ENCODE measurements at places on chromosomes 3 and 15.

DNA sequence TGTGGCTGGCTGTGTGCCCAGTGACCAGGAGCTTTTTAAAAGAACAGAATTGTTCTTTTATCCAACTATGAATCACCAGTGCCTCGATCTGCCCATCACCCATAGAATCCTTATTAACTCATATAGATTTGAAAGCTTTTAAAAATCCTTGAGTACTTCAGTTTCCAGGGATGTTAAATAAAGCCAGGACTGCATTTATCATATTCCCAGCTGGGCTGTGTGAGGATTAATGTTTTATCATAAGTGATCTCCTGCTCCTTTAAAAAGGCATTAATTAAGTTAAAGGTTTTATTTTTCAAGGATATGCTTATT is 234.0 kb downstream of the MYRIP start:
- DNase-seq = no peak

DNA sequence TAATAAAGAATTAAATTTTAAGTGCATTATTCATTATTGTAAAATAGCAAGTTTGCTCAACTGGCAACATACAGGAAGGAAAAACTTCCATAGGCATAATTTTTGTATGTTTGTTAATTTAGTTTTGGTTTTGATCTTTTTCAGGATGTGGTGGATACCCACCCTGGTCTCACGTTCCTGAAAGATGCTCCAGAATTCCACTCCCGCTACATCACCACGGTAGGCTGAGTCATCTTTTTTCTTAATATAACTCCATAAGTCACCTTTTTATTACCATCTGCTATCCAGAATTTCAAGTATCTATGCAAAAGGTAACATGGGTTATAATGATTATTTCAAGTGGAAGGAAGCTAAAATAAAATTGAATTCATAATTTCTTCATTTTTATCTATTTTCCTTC is 104.8 kb downstream of the PPP2R3A start:
- DNase-seq = peak; percentile 72

GRCh38 chr3:19937459-19938294 is 3.7 kb upstream of the EFHB start:
- DNase-seq = peak; percentile 20

DNA sequence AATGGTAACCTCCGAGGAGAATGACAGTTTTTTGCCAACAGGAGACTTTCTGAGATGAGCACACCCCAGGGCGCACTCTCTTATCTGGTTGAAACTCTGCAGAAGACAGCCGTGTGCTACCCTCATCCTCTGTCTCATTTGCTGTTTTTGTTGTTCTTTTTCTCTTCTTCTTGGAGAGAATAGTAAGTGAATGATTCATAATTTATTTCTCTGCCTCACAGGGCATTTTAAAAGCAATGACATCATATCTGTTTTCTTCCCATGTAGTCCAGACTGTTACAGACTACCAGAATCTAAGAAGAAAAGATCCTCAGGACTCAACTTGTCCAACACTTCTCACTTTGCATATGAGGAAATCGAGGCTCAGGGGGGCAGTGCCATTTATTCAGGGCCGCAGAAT is 771.1 kb upstream of the GRM7 start:
- no peak for DNase-seq

DNA sequence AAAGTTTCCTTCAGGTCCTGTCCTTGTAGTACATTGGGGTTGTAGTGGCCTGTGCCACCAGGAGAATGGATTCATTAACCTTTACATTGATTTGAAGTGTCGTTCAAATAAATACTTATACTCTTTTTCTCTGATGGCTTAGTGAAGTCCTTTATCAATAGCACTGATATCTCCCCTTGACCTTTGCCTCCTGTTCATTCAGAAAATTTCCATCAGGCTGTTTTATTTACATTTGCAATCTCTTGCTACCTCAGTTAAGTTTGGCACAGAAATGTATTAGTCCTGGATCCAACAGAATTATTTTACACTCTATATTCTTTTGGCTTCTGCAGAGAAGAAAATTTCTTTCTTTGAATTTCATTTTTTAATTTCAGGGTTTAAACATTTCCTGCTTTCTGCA is 497.0 kb downstream of the RBMS3 start:
- DNase-seq = no peak

- no peak for DNase-seq
Measured at GRCh38 chr3:115633467-115633866, 10.2 kb downstream of the GAP43 start.

- DNase-seq = no peak
Measured at GRCh38 chr3:13142552-13143380, 69.5 kb upstream of the IQSEC1 start.

DNA sequence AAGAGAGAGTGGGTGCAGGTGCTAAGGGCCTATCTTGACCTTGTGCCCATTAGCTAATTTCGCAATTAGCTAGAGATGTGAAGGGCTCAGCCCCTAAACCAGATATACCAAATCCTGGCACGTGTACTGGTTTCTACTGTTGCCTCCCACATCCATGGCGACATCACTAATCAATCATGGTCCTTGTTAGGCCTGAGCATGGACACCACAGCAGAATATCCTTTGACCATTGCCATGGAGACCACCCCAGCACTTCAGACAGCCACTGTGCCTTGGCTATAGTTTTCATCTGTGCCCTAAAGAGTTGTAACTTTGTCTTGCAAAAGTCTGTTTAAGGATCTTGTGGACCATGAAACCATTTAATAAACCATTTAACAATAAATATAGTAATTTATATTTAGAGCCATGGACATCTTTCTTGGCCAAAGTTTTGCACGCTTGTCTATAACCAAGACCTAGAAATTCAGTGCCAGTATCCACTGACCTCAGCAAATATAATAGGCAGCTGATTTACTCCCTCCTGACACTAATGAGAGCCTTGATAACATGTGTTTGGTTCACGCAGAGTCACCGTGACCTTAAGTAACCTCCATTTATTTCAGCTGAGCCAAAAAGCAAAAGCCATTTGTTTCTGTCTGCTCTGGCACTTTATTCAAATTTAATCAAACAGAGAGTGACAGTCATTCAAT is 43.4 kb downstream of the COLQ start:
- DNase-seq = no peak

GRCh38 chr15:25238126-25238525 is 200.7 kb downstream of the UBE3A start:
- DNase-seq = no peak

DNA sequence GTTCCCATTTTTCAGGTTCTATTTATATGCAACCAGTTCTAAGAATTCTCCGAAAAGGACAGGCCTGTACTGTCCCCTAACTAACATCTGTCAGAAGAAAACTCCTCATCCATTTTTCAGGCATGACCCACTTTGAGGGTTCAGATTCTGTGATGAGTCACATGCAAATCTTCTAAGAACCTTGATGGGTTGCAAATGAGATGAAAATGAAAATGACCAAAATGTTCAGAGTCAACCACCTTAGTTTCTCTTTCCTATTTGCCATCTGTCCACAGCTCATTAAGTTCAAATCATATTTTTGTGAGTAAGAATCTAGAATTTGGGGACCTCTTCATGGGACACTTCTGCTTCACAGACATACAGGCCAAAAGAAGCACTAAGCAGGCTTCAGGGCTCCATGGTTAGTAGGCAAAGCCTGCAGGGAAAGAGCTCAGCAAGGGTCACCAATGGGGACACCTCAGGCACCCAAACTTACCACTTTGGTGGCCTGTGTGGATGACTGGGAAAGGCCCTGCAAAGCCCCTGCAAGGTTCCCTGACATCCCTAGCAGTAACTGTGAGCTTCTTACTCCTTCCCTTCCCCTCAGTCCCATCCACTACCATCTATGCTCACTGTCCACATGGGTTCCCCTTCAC is 122.0 kb downstream of the WDR76 start:
- DNase-seq = no peak

GRCh38 chr3:159761848-159762635 is 226.6 kb upstream of the IL12A start:
- DNase-seq = peak; percentile 62

DNA sequence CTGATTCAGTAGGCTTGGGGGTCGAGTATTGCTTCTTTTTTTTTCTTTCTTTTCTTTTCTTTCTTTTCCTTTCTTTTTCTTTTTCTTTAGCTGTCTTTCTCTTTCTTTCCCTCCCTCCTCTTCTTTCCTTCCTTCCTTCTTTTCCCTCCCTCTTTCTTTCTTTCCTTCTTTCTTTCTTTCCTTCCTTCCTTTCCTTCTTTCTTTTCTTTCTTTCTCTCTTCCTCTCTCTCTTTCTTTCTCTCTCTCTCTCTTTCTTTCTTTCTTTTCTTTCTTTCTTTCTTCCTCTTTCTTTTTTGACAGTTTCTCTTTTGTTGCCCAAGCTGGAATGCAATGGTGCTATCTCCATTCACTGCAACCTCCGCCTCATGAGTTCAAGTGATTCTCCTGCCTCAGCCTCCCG is 36.0 kb downstream of the TM4SF4 start:
- no peak for DNase-seq

DNA sequence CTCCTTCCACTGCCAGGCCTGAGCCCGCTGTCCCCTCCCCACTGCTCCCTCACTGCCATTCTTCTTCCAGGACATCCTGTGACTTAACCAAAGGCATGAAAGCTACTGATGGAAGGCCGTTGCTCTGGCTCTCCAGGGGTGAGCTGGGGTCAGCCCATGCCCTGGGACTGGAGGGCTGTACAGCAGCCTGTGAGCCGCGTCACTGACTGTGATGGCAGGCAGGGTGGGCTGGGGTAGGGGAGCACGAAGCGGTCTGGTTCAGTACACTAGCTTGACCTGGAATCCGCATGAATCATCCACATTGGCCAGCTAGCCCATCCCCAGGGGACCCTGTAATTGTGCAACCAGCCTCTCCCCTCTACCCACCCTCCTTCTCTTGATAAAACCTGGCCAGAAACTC is 30.8 kb downstream of the CORO2B start:
- DNase-seq = no peak

- DNase-seq = no peak
Measured at GRCh38 chr15:25687276-25687675, 175.9 kb downstream of the ATP10A start.

DNA sequence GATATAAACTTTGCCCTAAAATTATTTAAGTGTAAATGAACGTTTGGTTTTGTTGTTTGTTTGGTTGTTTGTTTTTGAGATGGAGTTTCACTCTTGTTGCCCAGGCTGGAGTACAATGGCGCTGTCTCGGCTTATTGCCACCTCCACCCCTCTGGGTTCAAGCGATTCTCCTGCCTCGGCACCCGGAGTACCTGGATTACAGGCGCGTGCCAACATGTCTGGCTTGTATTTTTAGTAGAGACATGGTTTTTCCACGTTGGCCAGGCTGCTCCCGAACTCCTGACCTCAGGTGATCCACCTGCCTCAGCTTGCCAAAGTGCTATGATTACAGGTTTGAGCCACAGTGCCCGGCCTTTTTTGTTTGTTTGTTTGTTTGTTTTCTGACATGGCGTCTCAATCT is 87.9 kb upstream of the CHD2 start:
- no peak for DNase-seq

DNA sequence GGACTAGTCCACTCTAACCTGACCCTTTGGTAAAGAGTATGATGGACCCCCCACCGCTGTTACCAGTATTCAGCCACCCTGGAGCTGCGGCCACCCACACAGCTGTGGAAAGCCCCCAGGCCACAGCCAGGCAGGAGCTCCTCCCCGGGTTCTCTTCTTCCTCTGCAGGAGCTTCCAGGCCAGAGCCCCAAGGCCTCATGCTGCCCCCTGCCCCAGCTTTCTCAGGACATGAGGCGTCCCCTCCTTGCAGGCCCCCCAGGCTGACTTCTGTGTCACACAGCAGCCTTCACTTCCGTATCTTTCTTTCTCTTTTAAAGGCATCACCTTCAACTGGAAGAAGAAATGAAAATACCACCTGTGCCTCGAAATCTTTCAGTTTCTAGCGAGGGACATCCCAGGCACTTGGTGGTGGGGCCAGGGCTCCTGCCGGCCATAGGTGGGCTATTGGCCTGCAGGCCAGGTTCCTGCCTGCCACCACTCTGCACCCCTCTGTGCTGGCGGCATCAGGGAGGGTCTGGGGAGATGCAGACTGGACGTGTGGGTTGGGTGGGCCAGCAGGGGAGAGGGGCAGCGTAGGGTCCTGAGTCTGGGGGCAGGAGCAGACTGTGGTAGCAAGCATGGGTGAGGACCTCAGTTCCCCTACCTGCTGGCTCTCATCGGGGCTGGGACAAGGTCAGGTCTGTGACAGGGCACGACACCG is 19.9 kb downstream of the KLF13 start:
- DNase-seq = no peak

DNA sequence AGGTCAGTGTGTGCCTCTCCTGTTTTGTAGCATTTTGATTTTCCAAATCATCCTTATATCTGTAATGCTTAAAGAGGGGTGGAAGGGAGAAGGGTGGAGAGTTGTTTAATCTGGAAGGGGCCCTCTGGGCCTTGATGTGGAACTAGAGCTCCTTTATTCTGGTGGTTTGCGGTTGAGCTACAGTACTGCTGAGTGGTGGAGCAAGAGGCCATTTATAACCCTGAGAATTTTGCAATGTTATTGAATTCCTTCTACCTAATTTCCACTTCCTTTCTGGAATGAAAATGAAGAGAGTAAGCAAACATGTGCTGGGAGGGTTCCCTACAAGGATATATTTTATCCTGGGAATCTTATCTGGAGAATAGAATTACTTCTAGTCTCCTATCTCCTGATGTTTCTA is 35.3 kb upstream of the TUBGCP5 start:
- DNase-seq = no peak

GRCh38 chr15:25789211-25789610 is 73.9 kb downstream of the ATP10A start:
- no peak for DNase-seq

DNA sequence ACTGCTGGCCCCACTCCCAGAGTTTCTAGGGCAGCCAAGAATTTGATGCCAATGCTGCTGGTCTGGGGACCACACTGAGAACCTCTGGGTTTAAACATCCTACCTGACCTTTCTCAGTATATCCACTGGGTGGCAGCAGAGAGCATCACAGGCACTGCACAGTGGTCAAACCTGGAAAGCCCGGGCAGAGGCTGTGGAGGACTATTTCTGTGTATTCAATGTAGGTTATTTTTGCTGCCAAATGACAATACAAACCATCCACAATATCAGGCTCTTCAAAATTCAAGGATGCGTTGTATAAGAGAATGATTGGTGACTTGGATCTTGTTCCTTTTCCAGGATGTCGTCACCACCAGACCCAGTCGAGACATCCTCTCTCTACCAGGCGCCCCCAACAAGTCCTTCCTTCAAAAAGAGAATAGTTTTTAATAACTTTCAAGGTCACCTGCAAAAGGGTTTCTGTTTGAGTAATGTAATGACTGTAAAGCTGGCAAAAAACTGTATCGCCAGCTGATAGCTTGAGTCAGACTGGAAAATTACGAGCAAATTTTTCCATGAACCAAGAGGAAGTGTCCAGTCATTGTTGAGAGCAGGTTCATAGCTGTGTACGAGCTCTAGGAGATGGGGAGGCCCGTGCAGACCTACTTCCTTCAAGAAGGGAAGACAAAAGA is 30.5 kb upstream of the MYZAP start:
- DNase-seq = peak; percentile 64

DNA sequence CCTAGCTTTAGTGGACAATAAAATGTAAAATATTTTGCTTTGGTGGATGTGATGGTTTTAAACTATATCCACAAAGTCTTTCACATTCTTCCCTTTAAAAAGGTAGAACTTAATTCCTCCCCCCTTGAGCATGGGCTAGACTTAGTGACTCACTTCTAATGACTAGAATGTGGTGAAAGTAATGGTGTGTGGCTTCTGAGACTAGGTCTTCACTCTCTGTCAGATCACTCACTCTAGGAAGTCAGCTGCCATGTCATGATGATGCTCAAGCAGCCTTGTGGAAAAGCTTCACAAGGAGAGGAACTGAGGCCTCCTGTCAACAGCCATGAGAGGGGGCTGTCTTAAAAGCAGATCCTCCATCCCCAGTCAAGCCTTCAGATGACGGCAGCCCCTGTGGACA is 4.2 kb downstream of the LRRC2 start:
- no peak for DNase-seq
